ENCODE measurements at places on chromosomes 7 and 10.

- DNase-seq = no peak
Measured at GRCh38 chr7:102467581-102468477, 3.0 kb downstream of the LRWD1 start.

- DNase-seq = no peak
Measured at GRCh38 chr7:91311839-91312238, 47.6 kb downstream of the FZD1 start.

GRCh38 chr7:149292462-149292823 is 30.4 kb downstream of the ZNF783 start:
- DNase-seq = no peak

DNA sequence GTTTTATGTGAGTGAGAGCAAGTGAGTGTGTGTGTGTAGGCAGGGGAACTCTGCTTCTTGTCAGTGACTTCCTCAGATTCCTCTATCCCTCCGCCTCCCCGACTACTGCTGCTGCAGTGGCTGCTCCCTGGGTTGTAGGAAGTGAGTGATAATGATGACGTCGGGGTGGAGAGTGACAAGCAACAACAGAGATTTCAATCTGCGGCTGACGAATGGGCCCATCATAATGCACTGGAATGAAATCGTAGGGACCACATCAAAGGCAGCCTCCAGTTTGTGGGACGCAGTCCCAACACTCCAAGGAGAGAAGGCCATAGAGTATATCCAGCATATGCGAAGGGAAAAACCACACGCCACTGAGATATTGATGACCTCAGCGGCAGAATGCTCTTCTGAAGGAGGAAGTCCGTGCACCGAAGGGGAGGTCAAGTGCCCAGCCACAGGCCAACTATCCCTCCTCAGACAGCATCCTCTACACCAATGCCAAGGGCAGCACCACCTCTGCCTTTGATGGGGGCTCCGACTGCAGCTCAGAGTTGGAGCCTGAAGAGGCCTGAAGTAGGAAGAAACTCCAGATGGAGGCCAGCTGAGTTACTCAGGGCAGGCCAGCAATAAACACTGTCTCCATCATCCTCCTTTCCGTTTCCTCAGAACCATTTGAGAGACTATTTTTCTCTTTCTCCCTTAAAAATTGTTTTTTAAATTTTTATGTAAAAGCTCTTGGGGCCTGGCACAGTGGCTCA is 11.3 kb upstream of the STMP1 start:
- peak; percentile 18 for DNase-seq

DNA sequence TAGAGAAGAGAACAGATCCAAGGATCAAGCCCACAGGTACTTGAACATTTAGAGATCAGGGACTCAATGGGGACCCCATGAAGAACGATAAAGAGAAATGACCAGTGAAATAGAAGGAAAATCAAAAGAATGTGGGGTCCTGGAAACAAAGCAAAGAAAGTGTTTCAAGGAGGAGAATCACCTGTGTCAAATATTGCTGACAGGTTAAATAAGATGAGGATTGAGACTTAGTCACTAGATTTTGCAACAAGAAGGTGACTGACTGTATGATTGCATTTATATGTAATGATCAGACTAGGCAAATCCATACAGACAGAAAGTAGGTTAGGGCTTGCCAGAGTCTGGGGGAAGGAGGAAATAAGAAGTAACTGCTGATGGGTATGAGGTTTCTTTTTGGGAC is 254.9 kb upstream of the NPY start:
- DNase-seq = no peak

GRCh38 chr10:78596556-78596955 is 472.2 kb upstream of the ZMIZ1 start:
- DNase-seq = no peak

- peak; percentile 61 for DNase-seq
Measured at GRCh38 chr10:88389456-88389855, 193.7 kb downstream of the RNLS start.

DNA sequence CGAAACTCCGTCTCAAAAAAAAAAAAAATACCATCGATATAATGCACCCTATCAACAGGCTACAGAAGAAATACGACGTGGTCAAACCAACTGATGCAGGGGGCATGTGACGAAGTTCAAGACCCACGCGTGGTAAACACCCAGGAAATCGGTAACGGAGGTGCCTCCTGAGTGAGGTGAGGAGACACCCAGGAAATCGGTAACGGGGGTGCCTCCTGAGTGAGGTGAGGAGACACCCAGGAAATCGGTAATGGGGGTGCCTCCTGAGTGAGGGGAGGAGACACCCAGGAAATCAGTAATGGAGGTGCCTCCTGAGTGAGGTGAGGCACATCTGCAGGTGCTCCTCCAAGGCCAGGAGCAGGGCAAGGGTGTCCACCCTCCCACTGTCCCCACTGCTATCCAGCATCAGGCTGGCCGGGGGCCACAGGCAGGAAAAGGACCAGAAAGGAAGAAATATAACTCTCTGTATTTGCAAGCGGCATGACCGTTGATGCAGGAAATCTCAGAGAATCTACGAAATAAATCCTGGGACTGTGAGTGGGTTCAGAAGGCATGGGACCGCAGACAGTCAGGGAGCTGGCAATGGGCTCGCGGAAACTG is 10.7 kb upstream of the GPR146 start:
- peak; percentile 71 for DNase-seq

Measured in CD4-positive, alpha-beta T cell treated with Interleukin-1 beta for 1 hour (primary cell).